IPS DF 6.9 (cell line): ENCODE measurements at places on chromosomes 12 and 14.

DNA sequence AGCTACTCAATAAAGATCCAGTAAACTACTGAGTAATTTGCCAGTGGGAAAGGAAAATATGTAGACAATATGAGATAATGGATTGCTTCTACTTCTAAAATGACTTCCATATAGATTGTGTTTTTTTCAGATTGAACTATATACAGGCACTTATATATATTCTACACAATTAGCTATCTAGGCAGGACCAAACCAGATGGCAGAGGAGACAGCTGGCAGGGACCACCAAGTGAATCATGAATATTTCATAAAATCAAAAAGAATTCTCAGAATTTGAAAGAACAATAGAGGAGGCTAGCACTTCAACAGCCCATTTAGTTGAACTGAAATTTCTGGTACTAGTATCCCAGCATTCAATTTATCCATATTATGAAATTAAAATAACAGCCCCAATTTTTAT lies 338.0 kb upstream of the RPL10L start:
- DNase-seq = no peak

GRCh38 chr14:61296151-61296550 lies 15.0 kb upstream of the TMEM30B start:
- DNase-seq = no peak

DNA sequence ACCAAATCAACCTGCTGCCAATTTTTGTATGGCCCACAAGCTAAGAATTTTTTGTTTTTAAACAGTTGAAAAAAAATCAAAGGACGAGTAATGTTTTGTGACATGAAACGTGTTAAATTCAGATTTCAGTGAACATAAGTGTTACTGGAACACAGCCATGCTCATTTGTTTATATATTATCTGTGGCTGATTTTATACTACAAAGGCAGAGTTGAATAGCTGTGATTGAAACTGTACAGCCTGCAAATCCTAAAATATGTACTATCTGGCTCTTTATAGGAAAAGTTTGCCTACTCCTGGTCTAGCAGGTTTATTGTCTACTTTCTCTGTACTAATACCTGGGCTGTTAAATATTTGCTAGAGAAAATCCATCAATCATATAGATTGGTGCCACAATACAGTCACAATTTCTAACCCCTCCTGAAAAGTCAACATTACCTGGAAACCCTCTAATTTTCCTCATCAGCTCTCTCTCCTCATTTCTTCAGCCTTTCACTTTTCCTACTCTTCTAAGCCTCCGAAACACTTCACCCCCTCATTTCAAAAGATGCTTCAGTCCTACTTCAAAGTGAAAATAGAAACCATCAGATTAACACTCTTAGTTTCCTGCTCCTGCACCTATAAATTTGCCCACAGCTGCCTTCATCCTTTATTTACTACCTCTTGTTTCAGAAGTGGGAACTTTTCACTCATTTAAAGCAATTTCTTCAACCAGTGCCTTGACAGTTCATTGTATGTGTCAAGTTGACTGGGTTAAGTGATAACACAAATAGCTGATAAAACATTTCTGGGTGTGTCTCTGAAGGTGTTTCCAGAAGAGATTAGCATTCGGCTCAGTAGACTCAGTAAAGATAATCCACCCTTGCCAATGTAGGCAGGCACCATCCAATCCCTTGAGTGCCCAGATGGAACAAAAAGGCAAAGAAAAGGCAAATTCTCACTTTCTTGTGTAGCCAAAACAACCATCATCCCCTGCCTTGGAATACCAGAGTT lies 18.0 kb upstream of the C2CD5 start:
- no peak for DNase-seq

- DNase-seq = no peak
Measured at GRCh38 chr12:46214668-46215436, 54.0 kb downstream of the SLC38A1 start.

DNA sequence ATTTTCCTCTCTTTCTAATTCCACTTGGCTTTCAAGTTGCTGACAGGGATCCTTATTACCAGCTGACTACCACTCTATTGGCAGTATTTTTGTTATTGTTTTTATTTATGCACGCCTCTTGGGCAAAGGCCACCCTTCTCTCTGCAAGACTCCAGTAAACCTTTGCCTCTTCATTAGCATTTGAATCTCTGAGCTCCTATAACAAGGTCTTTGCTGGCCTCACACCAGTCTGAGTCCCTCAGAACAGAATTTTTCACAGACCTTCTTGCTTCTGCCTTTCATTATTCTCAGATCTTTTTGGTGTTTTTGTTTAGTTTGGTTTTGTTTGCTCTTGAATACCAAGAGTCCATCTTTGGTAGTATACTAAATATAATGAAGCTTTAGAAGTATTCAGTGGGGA lies 145.9 kb downstream of the PDZRN4 start:
- no peak for DNase-seq

GRCh38 chr12:66072566-66072965 lies 58.0 kb downstream of the LLPH start:
- DNase-seq = no peak

DNA sequence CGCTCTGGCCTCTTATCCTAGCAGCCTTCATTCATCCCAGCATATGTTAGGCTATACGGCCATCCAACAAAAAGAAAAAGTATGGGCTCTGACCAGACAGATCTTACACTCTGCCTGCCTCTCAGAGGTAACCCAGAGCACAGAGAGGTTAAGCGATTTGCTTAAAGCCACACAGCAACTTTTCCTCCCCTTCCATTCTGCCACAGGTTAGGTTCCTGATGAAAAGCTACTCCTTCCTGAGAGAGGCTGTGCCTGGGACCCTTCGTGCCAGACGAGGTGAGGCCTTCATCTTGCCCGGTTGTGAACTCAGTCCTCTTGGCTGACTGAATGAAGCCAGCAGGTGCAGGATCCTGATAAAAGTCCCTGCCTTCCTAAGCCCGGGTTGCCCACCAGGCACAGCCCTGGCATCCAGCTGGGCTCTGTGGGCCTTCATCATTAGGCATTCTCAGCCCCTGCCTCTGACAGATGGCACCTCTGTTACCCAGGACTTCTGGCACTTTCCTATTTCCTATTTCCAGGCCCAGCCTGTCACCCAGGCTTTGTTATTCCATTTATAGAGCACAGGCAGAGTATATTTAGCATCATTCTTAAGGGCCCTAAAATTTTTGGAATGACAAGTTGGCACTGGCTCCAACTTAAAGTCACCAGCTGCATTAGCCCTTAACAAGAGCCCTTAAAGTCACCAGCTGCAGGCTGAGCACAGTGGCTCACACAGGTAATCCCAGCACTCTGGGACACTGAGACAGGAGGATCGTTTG lies 12.8 kb downstream of the SOAT2 start:
- DNase-seq = no peak

DNA sequence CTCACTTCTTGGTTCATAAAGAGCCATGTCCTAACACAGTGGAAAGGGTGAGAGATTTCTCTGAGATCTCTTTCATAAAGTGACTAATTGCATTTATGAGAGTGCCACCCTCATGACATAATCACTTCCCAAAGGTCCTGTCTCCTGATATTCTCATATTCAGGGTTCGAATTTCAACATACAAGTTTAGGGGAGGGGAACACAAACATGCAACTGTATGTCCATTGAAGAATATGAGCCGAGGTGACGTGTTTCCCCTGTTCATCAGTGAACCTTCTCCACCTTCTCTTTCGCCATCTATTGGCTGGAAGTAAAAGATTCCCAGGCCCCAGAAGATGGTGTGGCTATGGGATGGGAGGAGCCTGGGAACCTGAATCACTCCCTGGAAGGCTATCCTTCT lies 354.2 kb upstream of the ATP2B1 start:
- no peak for DNase-seq
